ENCODE measurements at places on chromosomes 3 and 15.

GRCh38 chr3:58383904-58384303, 49.7 kb downstream of the PDHB start:
- DNase-seq: peak; percentile 90

- DNase-seq: no peak
Measured at GRCh38 chr3:14852058-14852594, 33.4 kb downstream of the FGD5 start.

DNA sequence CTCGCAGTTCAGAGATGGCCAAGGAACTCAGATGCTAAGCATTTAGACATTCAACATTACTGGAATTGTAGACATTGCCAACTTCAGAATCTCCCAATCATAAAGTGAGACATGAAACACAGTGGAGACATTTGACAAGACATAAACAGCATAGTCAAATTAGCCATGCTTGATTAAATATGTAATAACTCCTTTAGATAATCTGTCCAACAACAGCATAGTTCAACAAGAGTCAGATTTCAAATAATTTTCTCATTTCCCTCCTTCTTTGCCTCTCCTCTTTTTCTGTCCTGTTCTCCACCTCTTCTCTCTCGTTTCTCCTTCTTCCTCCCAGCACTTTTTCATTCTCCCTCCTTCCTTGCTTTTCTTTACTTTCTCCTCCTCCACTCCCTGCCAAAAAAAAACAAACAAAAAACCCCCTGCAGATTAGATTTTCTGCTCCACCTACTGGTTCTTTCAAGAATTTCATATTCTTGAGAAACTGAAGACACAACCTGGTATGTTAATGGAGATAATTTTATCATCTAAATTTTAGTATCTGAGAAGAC, 20.2 kb downstream of the CPOX start:
- DNase-seq: no peak

GRCh38 chr15:68389041-68389930, 42.7 kb downstream of the ITGA11 start:
- no peak for DNase-seq

DNA sequence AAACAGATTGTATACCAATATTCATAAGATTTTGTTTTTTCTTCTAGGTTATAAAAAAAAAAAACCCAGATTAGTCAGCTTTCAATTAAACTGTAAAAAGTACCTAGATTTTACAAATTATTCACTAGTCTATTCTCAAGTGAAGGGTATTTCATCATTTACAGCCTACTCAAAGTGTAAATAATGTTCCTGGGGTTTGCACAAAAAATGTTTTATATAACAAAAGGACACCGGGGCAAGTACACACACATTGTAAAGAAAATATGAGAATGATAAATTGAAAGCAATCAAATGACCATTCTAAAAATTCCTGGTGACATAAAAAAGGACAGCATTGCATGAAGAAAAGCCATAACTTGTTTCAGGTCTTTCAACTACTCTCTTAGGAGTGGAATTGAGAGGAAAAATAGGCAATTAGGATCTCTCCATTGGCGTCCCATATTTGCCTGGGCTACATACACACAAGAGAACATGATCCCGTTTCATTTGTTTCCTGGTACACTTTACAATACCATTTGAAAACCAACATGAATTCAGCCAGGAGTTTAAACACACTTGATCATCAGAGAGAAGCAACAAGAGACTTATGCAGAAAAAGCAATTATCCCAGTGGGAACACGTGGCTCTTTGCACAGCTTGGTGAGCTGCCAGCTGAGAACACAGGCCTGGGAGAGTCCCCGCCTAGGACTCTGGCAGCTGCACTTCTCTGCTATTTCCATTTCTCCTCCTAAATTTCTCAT, 1039.2 kb downstream of the ROBO1 start:
- DNase-seq: peak; percentile 62

GRCh38 chr15:89430530-89431341, 65.6 kb downstream of the RHCG start:
- peak; percentile 15 for DNase-seq

DNA sequence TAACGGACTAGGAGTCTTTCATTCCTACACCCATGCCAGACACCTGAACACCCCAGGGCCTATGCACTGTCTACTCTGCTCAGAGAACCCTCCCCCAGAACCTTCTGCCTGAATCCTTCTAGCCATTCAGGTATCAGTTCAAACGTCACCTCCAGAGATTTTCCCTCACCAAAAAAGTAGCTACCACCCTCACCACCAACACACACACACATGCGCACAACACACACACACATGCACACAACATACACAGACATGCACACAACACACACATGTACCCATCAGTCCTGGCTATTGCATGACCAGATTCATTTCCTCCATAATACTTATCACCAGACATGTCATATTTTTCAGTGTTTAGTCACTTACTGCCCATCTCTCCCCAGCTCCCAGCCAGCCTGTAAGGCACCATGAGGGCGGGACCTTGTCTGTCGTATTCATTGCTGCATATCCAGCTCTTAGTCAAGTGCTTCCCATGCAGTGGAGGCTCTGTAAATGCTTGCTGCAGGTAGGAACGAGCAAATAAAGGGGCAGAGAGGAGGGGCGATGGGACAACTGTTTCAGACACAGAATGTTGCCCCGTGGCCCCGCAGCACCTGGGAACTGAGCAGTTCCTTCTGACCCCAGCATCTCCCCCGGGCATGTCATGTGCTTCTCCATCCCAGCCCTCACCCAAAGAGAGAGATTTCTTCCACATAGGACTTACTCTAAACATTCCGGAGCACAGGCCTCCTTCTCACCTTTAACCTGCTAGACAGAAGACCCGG, 29.2 kb downstream of the XXYLT1 start:
- no peak for DNase-seq

DNA sequence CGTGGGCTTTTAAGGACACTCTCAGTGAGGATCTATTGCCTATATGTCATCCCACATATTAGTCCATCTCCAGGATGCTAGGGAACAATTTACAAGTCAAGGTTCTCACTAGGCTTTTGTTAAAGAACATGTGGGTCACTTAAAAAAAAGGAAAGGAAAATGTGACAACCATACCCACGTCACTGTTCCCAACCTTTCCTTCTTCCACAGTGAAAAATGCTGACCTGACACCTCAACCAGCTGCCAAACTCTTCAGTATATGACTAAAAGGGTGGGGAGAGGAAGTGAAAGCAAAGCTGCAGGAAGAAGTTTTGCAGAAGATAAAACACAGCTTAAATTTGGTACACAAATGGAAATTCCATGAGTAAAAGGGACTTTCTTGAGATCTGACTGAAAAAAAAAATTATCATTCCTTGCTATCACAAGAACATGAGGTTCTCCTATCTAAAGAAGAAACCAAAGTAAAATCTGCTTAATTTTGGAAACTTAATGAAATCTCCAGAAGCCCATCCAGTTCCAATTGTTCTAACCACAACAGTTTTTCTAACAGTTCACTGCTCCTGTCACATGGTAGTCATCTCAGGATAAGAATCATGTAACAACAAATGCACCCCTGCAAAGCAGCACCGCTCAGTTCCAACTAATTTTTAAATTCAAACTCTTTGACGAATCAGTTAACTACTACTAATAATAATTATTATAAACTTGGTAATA, 117.0 kb upstream of the TSPAN3 start:
- DNase-seq: peak; percentile 15

DNA sequence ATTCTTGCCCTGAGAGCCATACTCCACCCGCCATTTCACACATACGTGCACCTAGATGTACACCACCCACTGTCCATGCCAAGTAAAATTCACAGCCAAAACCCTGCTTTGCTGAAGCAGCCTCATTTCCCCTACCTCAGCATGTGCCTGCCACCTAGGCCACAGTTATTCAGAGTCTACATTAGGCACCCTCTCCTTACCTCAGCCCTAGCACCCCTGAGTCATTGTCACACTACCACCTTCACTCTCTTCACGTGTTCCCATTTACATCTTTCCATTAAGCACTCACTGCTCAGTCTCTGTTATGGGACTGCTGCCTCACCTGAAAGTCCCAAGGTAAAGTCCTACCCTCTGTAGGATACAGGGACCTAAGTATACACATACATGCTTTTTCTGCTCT, 70.0 kb downstream of the SETD5 start:
- no peak for DNase-seq

Data from smooth muscle cell of the brain vasculature (primary cell).